ENCODE measurements at places on chromosomes 4 and X. TPM values are rescaled to one million over a fixed set of nuclear protein-coding genes. Genes with fewer than 3 reads are reported as not detected.
A peak's percentile ranks its signal among the peaks of the same experiment; 100 is the strongest.

DNA sequence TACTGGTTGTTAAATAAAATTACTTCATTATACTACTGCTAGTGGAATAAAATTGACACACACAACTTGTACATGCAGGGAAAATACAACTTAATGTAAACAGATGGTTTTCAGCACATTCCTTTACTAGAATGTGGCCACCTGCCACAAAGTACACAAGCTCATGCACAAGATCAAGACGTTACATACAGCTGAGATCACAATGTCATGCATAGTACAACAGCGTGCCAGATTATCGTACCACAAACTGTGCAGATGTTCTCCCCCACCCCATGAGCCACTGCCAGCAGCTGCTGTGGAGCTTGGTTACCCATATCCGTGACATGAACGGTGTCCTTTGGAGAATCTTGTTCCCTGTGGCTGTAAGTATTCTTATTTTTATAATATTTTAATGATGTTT, 27.7 kb downstream of the FBXO8 start:
- DNase-seq = peak; percentile 1

DNA sequence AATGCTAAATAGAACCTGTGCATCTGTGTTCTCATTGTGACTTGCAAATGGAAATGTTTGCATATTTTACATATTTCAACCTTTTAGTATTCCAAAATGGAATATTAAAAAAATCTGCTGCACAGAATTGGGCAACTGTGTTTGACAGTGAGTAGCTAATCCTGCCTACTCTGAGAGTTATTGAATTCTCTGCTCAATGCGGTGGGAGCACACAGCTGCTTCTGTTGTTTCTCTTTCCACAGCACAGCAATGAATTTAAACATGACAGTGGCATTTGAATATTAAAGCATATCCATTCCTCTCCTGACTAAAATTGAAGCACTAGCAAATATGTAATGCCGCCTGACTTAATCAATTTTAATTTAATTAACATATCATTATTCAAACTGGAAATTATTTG, 366.6 kb downstream of the GASK1B start:
- DNase-seq = no peak

GRCh38 chr4:179116011-179116410, 1673.8 kb upstream of the AGA start:
- DNase-seq = no peak

DNA sequence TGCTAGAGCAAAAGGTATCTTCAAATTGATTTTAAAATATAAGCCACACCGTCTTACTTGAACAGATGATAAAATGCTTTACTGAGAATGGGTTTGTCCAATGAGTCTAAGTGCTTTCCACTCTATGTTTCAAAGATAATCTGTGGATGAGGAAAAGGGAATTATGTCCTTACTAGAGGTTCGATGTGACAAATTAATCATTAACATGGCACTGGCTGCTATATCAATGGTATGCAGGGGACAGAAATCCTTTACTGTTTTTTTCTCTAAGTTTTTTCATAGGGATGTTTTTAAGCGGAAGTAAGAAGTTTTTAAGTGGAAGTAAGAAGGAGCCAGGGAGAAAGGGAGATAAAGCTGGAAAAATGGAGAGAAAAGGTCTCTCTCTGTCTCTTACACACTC, 38.0 kb downstream of the MID1IP1 start:
- DNase-seq = no peak

PLP1 gene
- total RNA-seq = 3.3 TPM

TCP11X2 gene
- not detected for total RNA-seq

DNA sequence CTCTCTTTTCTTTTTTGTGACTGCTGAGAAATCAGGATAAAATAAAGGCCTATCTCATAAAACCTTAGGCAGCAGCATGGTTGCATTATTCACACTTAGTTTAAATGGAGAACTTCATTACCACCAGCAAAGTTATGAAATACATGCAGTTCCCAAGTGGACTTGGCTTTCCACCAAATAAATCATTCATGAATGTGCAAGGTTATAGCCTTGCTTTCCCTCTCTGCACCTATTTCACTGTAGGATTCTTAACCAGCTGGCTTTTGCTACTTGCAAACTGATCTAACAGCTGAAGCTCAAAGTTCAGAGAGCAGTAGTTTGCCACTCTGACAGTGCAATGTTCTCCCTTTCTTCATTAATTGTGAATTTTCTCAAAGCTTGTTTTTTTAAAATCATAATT, 140.1 kb upstream of the SMIM31 start:
- DNase-seq = no peak

DNA sequence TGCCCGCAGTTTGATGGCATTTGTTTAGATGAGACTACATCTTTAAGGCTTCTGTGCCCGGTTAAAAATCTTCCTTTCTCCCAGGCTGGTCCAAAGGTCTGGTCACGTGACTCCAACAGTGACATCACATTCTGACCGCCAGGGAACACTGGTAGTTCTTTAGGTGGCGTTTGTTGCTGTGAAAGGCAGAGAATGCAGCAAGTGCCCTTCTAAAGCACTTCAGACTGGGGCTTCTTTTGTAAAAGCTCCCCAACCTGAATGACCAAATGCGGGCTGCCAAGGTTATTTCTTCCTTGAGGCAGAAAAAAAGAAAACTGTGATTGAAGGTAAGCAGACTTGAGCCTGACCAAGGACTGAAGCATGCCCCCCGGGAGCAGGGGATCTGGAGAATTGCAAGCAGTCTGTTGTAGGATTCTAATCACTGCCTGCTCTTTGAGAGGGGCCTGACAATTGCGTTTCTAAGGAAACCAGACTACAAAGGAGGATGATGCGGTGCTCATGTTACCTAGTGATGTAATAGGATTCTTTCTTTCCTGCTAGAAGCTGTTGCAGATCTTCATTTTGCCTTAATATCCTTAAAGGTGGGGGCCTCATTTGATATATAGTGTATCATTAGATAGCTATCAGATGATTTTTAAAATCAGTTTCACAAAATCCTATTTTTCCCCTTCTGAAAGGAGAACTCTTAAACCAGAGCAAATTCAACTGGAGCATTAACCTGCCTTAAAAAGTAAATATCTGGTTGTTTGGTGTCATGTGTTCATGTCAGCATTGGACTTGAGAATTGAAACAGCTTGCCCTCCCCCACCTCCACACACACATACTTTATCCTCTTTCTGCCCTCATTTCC, 133.1 kb downstream of the AKAP4 start:
- DNase-seq = no peak

DNA sequence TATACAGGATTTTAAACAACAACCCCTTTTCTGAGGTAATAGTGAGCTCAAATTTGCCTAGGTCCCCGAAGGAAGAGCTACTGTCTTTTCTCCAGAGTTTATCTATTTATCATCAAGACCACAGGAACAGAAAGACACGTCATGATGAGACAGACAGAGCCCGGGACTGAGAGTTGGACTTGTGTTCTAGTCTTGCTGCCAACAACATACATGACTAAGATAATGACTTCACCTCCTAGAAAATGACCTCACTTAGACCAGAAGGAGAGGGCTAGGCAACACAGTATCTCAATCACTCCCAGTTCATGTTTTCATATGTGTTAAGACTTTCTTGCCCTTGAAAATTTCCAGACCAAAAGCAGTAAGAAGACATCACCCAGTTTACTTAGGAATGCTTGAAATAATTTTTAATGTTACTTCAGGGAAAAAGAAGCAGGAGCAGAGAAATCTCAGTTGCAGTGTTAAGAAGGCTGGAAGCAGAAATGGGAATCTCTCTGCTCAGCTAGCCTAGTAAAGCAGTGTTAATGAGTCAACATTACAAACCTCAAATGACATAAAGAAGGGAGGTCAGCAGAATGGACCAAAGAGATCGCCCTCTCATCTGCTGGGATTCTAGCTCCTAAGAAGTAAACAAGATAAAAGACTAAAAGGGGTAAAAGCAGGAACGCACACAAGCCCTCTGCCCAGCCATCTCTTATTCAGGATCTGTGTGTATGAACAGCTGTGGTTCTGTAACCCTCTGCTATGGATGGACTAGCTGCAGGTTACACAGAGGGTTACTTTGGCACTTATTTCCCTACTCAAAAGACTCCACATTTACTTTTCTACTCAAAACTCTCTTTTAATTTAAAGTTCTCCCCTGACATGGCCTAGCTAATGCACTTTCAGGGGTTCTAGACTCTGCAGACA, 24.8 kb downstream of the PDGFC start:
- peak; percentile 98 for DNase-seq

- peak; percentile 41 for DNase-seq
These were observed 17.7 kb upstream of the AP1AR start for GRCh38 chr4:112213856-112214255.

DNA sequence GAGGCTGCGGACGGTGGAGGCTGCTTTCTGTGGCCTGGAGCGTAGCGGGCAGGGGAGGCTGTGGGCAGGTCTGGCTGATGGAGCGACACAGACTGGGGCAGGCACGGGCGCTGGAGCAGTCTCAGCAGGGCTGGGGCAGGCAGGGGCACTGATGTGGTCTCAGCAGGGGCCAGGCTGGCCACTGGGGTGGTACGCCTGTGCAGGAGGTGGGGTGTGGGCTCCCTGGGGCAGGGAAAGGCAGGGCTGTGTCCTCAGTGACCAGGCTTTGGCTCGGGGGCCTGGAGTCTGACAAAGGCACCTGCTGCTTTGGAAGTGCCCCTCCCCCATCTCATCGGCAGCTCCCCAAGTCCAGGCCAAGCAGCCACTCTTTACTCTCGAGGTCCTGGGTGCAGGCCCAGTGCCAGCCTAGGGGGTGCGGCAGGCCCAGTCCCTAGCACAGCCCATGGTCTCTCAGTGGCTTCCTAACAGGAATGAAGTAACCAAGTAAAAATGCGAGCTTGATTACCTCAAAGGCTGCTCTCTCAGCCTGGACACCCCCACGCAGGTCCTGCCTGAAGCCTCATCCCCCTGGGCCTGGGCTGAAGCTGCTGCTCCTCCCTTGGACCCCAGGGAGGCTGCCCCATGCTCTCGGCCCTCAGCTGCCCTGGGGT, 55.5 kb downstream of the ADRA2C start:
- DNase-seq = no peak

GPR119 gene
- total RNA-seq = not detected

DNA sequence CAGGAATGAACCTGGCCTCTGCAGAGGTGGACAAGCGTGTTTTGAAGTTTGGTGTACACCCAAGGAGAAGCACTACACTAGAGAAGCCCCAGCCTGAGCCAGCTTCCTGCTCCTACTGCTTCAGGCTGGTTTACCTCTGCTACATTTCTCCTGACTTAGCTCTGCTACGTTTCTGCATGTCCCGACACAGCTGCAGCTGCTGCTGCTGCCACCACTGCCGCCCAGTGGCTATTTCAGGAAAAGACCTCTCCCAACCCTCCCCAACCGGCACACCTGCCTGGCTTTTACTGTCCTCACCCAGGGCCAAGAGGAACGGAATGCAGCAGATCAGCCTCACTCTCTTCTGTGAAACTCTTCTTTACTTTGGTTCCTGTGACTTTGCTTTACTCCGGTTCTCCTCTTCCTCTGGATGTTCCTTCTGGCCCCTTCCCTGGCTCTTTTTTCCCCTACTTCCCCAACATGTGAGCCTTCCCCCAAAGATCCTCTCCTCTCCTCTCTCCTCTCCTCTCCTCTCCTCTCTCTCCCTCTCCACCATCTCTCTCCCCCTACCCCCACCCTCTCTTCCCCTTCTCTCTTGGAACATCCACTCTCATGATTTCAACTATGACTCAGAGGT, 3.1 kb upstream of the P2RY4 start:
- DNase-seq = peak; percentile 40

DNA sequence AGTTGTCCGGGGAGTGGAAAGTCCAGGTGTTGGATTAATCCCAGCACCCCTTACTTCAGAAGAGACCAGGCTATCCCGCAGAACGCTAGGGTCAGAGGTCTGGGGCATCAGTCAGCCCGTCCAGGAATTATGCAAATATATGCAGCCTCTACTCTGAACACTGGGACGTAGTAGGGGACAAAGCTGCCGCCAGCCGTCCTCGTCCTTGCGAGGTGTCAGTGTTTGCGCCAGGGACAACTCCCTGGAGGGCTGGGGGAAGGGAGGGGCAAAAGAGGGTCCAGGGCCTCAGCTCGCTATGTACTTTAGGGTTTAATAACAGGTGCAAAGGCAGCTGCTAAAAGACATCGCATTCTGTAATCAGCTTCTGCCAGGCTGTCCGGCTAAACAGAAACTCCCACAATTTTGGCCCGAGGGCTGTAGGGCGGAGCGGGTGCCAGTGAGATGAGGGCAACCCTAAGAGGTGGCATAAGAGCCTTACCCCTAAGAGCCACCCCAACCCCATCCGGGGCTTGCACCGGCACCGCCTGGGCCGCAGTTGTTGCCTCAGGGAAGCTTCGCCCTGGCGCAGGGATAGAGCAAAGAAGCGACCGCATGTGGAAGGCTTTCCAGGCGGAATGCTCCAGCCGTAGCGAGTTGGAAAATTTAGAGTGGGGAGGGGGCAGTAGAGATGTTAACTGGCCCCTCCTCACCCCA, 8.4 kb downstream of the HAND2 start:
- no peak for DNase-seq

DNA sequence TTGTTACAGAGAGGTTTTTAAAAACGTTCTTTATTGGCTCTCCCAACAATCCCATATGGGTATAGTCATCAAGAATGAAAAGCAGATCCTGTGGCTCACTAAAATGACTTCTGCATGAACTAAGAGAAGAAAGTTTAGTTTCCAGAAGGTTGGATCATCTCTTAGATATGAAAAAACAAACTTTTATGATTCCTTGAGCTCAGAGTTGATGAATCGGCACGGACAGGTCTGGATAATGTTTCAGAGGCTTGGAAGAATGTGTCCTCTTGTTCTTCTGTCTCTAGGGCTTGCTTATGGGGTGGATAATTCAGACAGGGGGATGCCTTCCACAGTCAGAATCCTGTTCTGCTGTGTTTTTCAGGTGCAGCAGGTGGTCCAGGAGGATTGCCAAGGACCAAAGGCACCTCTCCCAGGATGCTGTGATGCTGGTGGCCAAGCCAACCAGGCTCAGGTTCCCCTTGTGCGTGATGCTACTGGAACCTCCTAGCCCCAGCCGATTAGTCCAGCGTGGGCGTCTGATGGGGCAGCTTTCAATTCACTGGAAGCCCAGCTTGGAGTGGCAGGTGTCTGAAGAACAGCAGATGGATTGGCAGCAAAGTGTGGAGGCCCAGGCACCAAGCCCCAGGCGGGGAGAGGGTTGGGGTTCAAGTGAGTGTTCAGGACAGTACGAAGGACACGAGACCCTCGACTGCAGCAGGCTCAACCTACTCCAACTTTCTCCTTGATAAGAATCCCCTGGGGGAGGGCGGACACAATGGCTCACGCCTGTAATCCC, 30.3 kb downstream of the CCKAR start:
- no peak for DNase-seq

- DNase-seq = no peak
These were observed 69.5 kb downstream of the PARM1 start for GRCh38 chr4:75002381-75002780.

DNA sequence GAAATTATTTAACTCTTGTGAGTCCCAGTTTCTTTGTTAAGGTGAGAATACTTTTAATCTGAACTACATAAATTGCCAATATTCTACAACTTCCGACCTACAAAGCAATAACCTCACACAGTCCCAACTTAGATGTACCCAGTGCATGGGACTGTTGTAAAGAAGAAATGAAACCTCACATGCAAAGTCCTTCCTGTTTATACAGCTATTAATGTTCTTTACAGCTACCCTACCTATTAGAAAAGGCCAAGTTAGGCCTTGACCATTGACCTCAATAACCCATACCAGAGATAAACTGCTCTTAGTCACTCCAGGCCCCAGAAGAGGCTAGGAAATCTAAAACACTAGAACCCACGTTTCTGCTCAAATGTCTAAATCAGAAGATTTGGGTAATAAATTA, 920.1 kb upstream of the TENM3 start:
- DNase-seq = no peak

GRCh38 chr4:101256222-101256621, 91.1 kb downstream of the PPP3CA start:
- no peak for DNase-seq

MAP9 gene
- 6.0 TPM for total RNA-seq

HAND2 gene
- total RNA-seq = 0.36 TPM

- peak; percentile 42 for DNase-seq
These were observed 1020.9 kb upstream of the INTU start for GRCh38 chr4:126611900-126612299.

USP51 gene
- 0.49 TPM for total RNA-seq

RAB28 gene
- total RNA-seq = 25.9 TPM
